Fibroblast of lung (primary cell): ENCODE measurements at places on chromosomes 11 and 22. TPM values are rescaled to one million over a fixed set of nuclear protein-coding genes. Genes with fewer than 3 reads are reported as not detected.

GLYATL1 gene
- total RNA-seq = 0.33 TPM in 1 of 2 replicates, not detected in the other

PHLDA2 gene
- total RNA-seq = 4.1 and 6.8 TPM in 2 replicates

WBP2NL gene
- total RNA-seq = 1.3 and 1.8 TPM in 2 replicates

CABP4 gene
- not detected in 2 replicates for total RNA-seq

GGT5 gene
- under 0.01 and 0.51 TPM in 2 replicates for total RNA-seq

ZNF280B gene
- 0.33 and 0.77 TPM in 2 replicates for total RNA-seq

DNA sequence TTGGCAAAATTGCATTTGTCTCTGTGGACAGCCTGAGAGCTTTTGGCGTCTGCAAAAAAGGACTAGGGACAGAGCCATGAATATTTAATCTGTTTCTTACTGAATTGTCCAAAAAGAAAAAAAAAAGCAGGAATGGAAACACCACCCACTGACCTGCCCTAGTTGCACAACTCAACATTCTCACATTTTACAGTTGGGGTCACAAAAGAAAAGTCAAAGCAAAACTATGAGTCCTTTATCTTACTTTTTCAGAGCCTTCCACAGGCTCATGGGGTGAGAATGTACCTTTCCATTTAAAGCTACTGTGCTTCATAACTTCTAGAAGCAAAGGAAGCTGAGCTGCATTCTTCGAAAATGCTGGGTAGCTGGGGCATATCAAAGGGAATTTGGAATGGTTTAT lies 225.7 kb downstream of the FAM76B start:
- H3K4me3 ChIP-seq = no peak overlapping the region
- no peaks in the 10 kb centered on the region for H3K36me3 ChIP-seq
- H3K27ac ChIP-seq = no peak overlapping the region
- H3K4me1 ChIP-seq = no peaks in the 10 kb centered on the region
- no peak for DNase-seq
- no peaks in the 10 kb centered on the region for H3K27me3 ChIP-seq

DNA sequence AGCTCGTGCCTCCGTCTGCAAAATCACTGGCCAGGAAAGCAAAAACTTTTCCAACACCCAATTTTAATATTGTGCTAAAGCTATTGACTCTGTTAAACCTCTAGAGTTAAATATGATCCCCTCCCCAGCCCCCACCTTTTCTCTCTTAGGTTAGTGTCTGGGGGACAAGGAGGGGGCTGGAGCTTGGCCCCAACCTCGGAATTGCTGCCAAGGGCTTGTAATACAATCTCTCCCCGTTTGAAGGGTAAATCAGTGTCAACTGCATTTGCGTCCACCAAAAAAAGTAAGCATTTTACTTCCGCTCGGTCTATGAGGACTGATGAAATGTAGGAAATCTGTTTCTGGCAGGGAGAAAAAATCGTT lies at the start of gene GAS2:
Gene GAS2, plus strand, starts transcription at position 287 of the 363 bp plus-strand sequence. CDS start 8,259 bp downstream, outside the sequence.
- no peaks in the 10 kb centered on the region for H3K4me1 ChIP-seq
- H3K36me3 ChIP-seq = no peaks in the 10 kb centered on the region
- peaks cover 5% of the 10 kb centered on the region for H3K27me3 ChIP-seq
- no peak for DNase-seq

- DNase-seq = peak; percentile 49
- no peaks in the 10 kb centered on the region for H3K27me3 ChIP-seq
- peak overlapping the region; percentile 67 for H3K4me3 ChIP-seq
- no peaks in the 10 kb centered on the region for H3K36me3 ChIP-seq
Observed at GRCh38 chr22:46036558-46037408, 59.8 kb upstream of the WNT7B start.

GRCh38 chr22:21803811-21804249 lies 63.6 kb downstream of the MAPK1 start:
- H3K27me3 ChIP-seq = no peaks in the 10 kb centered on the region
- no peak overlapping the region for H3K4me3 ChIP-seq
- H3K27ac ChIP-seq = no peak overlapping the region
- peaks cover 1% of the 10 kb centered on the region for H3K36me3 ChIP-seq
- H3K4me1 ChIP-seq = peaks cover 2% of the 10 kb centered on the region
- no peak for DNase-seq

DNA sequence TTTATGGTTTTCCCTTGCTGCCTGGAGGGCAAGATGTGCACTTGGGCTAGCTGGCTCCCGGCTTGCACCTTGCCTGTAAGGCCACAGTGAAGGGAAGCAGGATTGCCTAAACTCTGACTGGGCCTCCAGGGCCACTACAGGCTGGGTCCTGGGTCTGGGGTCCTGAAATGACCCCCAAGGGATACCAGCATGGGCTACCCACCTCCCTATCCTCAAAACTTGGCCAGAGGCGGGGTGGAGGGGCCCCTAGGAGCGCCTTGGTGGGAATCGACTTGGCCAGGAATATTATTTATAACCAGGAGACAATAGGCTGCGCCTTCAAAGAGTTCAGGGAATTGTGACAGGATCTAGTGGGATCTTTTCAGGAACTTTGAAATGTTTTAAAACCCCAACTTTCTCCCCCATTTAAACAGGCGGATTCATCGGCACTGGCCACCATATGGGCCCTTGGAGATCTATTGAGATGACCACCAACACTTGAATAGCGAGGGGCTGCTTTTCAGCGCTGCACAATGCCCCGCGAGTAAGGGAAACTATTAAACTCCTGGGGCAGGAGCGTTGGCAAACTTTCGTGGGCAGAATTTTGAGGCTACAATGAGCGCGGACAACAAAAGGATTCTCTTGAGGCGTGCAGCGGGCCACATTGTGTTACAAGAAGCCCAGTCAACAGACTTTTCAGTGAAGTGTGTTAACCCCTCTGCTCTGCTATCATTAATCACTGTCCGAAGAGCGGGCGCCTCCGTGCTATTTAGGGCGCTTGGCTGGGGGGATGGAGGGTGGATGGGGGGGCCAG lies 15.2 kb downstream of the PAX6 start:
- no peaks in the 10 kb centered on the region for H3K36me3 ChIP-seq
- H3K27me3 ChIP-seq = peaks cover 40% of the 10 kb centered on the region
- no peak for DNase-seq
- no peaks in the 10 kb centered on the region for H3K4me1 ChIP-seq
- no peak overlapping the region for H3K4me3 ChIP-seq

DNA sequence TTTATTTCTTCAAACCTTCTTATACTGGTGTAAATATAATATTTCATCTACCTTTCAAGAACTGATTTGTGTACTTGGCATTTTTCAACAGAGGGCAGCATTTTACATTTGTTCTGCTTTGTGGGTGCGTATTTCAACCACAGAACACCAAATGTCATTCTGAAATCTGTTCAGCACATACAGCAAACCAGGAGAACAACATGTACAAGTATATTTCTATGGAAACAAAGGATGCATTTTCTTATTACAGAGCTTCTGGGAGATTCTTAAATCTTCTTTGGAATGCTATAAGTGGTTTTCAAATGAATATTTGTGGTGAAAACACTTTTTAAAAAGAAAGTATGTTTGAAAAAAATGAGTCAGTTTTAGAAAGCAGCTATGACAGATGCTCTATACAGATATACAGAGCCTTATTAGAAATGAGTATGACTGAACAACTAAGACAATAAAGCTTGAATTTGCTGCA lies 946.0 kb downstream of the FAM181B start:
- no peaks in the 10 kb centered on the region for H3K36me3 ChIP-seq
- H3K4me1 ChIP-seq = no peaks in the 10 kb centered on the region
- H3K27ac ChIP-seq = no peak overlapping the region
- H3K4me3 ChIP-seq = no peak overlapping the region
- H3K27me3 ChIP-seq = no peaks in the 10 kb centered on the region

DNA sequence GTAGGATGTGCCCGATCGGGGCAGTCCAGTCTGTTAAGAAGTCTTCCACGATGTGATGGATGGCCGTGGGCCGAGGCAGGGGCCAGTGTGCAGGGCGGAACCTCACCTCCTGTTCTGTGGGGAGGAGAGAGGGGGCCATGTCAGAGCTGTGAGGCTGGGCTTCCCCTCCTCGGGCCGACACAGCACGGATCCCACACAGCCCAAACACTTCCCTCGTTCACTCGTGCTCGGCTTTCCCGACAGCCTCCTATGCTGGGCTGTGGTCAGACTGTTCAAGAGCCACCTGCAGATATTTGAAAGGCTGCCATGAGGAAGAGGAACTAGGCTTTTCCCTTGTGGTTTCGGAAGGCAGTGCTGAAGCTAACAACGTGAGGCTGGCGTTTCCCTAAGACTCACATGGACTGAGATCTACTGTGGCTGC lies 12.3 kb upstream of the TXN2 start:
- H3K27me3 ChIP-seq = no peaks in the 10 kb centered on the region
- peaks cover 3% of the 10 kb centered on the region for H3K36me3 ChIP-seq
- DNase-seq = no peak

GRCh38 chr11:83831929-83832328 lies 545.8 kb upstream of the CCDC90B start:
- DNase-seq = no peak
- no peaks in the 10 kb centered on the region for H3K36me3 ChIP-seq
- no peak overlapping the region for H3K27ac ChIP-seq
- peaks cover 3% of the 10 kb centered on the region for H3K4me1 ChIP-seq

DNA sequence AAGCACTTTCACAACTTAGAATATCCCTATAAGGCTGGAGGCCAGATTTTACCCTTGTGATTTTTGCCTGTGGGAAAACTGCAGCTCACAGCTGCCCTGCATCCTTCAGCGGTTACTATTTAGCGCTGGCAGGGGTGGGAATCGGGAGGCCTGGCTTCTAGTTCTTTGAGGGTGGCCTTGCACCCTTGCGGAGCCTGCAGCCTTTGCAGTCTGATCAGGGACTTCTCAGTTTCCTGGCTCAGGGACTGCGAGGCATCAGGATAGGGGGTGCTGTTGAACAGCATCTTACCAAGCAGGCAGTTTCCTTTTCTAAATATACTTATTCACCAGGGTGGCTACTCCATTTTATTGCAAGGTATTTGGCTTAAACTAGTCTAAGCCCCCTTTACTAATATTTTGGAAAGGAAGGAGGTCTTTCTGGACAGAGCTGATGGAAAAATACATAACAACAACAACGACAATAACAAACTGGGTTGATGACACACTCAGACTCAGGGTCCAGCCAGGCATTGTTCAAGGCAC lies 2.9 kb upstream of the APOA1 start:
- H3K4me3 ChIP-seq = no peak overlapping the region
- H3K27me3 ChIP-seq = no peaks in the 10 kb centered on the region
- peaks cover 2% of the 10 kb centered on the region for H3K36me3 ChIP-seq
- no peak for DNase-seq

GRCh38 chr22:48368975-48369525 lies 1458.6 kb downstream of the BRD1 start:
- no peak overlapping the region for H3K4me3 ChIP-seq
- DNase-seq = no peak
- no peak overlapping the region for H3K27ac ChIP-seq
- no peaks in the 10 kb centered on the region for H3K36me3 ChIP-seq

- H3K4me1 ChIP-seq = no peaks in the 10 kb centered on the region
- H3K4me3 ChIP-seq = no peak overlapping the region
- no peak overlapping the region for H3K27ac ChIP-seq
- DNase-seq = no peak
- H3K27me3 ChIP-seq = no peaks in the 10 kb centered on the region
Observed at GRCh38 chr11:59151761-59152160, 9.1 kb downstream of the FAM111A start.

- H3K27ac ChIP-seq = no peak overlapping the region
- peaks cover 8% of the 10 kb centered on the region for H3K4me1 ChIP-seq
Observed at GRCh38 chr11:12749442-12749841, 75.2 kb downstream of the TEAD1 start.
